ENCODE measurements at places on chromosomes 16 and 17. TPM values are rescaled to one million over a fixed set of nuclear protein-coding genes. Genes with fewer than 3 reads are reported as not detected.

Gene IKZF3
- total RNA-seq, result not detected

Gene MMP25
- total RNA-seq, result 0.11 TPM

Gene THAP11
- total RNA-seq, result 43.2 TPM

Gene ACBD4
- total RNA-seq, result 3.9 TPM

Gene MT1G
- total RNA-seq, result not detected

Gene KRT27
- not detected for total RNA-seq

Gene OR3A2
- under 0.01 TPM for total RNA-seq

Gene CRYBA1
- total RNA-seq, result not detected

Gene ARL17A
- total RNA-seq, result 7.4 TPM

Gene DRC3
- 0.55 TPM for total RNA-seq

Gene NEK8
- total RNA-seq, result 3.0 TPM

Gene CFAP97D1
- under 0.01 TPM for total RNA-seq

Gene CDH8
- total RNA-seq, result not detected

Gene TBKBP1
- total RNA-seq, result 11.1 TPM

Gene CES1
- total RNA-seq, result 1.00 TPM

Gene TMC8
- total RNA-seq, result not detected

Gene PLD2
- total RNA-seq, result 16.7 TPM

Gene FSCN2
- total RNA-seq, result 1.5 TPM

Gene PPY
- not detected for total RNA-seq

All from uterine smooth muscle cell (primary cell).